ENCODE measurements at places on chromosomes 12 and 14. TPM values are rescaled to one million over a fixed set of nuclear protein-coding genes. Genes with fewer than 3 reads are reported as not detected.

GRCh38 chr12:92473564-92473963 lies 229.2 kb upstream of the PLEKHG7 start:
- H3K4me3 ChIP-seq = no peak overlapping the region
- H3K4me1 ChIP-seq = peaks cover 9% of the 10 kb centered on the region
- no peak overlapping the region for H3K27ac ChIP-seq
- no peaks in the 10 kb centered on the region for H3K27me3 ChIP-seq

- peaks cover 30% of the 10 kb centered on the region for H3K4me1 ChIP-seq
- H3K36me3 ChIP-seq = peaks cover 12% of the 10 kb centered on the region
- H3K27me3 ChIP-seq = peaks cover 29% of the 10 kb centered on the region
- H3K27ac ChIP-seq = no peak overlapping the region
- no peak for DNase-seq
- peak overlapping the region; percentile 47 for H3K4me3 ChIP-seq
These were observed 1.9 kb upstream of the ATP5MC2 start for GRCh38 chr12:53677800-53678148.

DNA sequence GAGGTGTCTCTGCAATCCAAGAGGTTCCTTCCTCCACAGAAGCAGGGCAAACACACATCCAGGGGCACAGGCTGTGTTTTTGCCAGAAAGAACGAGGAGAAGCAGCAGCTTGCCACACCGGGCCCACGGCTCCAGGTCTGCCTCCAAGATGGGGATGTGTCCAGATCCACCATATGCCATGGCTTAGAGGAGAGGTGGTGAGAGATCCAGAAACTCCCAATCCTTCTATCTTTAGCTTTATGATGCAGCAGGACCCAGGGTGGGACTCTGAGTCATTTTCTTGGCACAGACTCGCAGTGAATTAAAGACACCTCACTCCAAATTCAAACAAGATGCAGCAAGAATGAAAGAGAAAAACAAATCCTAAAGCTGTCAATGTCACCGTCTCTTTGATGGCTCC lies 481.4 kb upstream of the TMEM132C start:
- DNase-seq = no peak
- no peaks in the 10 kb centered on the region for H3K36me3 ChIP-seq
- no peak overlapping the region for H3K4me3 ChIP-seq
- no peaks in the 10 kb centered on the region for H3K4me1 ChIP-seq

- H3K4me3 ChIP-seq = no peak overlapping the region
- H3K36me3 ChIP-seq = no peaks in the 10 kb centered on the region
- no peak overlapping the region for H3K27ac ChIP-seq
- no peaks in the 10 kb centered on the region for H3K27me3 ChIP-seq
- no peak for DNase-seq
These were observed 124.3 kb downstream of the RASSF9 start for GRCh38 chr12:85711735-85712390.

- no peaks in the 10 kb centered on the region for H3K4me1 ChIP-seq
- H3K27me3 ChIP-seq = no peaks in the 10 kb centered on the region
- no peak overlapping the region for H3K4me3 ChIP-seq
- H3K27ac ChIP-seq = no peak overlapping the region
- H3K36me3 ChIP-seq = peaks cover 7% of the 10 kb centered on the region
These were observed 49.0 kb upstream of the STRN3 start for GRCh38 chr14:31075144-31075543.

GRCh38 chr14:46840944-46841720 lies 189.6 kb upstream of the RPL10L start:
- no peak overlapping the region for H3K4me3 ChIP-seq
- no peak for DNase-seq
- H3K4me1 ChIP-seq = no peaks in the 10 kb centered on the region
- H3K27ac ChIP-seq = no peak overlapping the region

DNA sequence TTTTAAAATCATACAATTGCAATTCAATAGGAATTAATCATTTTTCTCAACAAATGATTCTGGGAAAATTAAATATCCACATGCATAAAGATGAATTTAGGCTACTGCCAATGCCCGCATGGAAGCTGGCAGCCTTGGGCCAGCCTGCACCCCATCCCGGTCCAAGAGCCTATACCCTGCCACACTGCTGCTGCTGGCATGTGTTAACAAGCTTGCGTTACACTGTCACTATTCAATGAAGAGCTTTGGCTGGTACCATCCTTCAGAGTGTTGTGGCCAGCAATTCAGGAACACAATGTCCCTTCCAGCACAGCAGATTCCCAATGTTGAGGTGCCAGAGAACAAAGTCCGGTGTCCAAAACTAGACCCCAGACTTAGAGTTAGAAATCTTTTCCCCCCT lies 13.6 kb upstream of the TAS2R14 start:
- H3K27me3 ChIP-seq = no peaks in the 10 kb centered on the region
- no peak overlapping the region for H3K27ac ChIP-seq
- no peak for DNase-seq
- peaks cover 25% of the 10 kb centered on the region for H3K4me1 ChIP-seq

GRCh38 chr12:121673013-121673511 lies 3.6 kb upstream of the MORN3 start:
- peaks cover 47% of the 10 kb centered on the region for H3K4me1 ChIP-seq
- peak overlapping the region; percentile 90 for H3K4me3 ChIP-seq
- H3K27me3 ChIP-seq = no peaks in the 10 kb centered on the region
- no peaks in the 10 kb centered on the region for H3K36me3 ChIP-seq
- no peak for DNase-seq

Gene NKX2-1
- total RNA-seq = not detected

DNA sequence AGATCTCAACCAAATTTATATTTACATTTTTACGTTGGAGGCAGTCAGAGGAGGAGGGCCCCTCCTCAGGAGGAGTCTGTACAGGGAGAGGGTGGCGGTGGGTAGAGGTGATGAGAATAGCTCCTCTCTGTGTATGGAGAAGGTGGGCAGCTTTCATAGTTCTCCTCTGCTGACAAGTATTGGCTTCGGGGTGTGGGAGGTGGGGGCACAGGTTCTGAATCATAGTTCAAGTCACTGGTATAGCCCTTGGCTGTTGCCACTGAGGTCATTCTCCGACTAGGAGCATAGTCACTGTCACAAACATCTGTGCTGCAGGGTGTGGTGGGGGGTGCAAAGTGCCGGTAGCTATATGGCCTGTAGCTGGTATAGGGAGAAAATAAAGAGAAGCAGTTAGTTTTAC lies 50.3 kb downstream of the BCL2L14 start:
- DNase-seq = no peak
- H3K27me3 ChIP-seq = no peaks in the 10 kb centered on the region
- H3K36me3 ChIP-seq = no peaks in the 10 kb centered on the region
